ENCODE measurements at places on chromosomes 13 and 19.
A peak's percentile ranks its signal among the peaks of the same experiment; 100 is the strongest.

DNA sequence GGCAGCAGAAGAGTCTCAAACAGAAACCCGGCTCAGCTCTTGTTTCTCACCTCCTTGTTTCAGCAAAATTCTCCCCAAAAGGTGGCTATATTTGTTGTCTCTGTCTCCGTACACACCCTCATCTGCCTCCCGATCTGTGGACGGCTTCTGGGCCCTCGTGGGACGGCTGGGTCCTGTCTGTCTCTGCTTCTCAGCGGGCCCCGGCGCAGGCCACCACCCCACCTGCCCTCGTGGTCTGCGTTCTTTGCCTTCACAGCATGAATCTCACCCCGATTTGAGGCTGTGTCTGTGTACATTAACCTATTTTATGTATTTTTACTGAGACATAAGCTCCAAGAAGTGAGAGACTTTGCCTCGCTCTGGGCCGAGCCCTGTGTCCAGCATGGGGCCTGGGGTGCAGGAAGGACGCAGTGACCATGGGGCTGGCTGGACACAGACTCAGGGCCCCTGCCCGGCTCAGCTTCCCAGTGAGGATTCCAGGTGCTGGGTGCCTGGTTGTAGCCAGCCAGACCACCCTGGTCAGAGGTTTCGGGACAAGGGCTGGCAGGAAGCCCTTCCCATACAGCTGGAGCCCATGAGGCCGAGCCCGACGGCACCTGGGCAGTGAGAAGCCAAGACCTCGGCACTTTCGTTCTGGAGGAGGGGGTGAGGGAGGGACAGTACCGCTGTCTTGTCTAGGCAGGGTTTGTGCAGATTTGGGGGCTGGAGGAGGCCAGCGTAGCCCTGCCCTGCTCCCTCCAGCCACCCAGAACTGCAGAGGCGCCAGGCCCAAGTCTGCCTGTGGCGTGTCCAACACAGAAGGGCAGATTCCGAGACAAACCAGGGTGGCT, 78.5 kb upstream of the MCF2L start:
- DNase-seq = no peak

DNA sequence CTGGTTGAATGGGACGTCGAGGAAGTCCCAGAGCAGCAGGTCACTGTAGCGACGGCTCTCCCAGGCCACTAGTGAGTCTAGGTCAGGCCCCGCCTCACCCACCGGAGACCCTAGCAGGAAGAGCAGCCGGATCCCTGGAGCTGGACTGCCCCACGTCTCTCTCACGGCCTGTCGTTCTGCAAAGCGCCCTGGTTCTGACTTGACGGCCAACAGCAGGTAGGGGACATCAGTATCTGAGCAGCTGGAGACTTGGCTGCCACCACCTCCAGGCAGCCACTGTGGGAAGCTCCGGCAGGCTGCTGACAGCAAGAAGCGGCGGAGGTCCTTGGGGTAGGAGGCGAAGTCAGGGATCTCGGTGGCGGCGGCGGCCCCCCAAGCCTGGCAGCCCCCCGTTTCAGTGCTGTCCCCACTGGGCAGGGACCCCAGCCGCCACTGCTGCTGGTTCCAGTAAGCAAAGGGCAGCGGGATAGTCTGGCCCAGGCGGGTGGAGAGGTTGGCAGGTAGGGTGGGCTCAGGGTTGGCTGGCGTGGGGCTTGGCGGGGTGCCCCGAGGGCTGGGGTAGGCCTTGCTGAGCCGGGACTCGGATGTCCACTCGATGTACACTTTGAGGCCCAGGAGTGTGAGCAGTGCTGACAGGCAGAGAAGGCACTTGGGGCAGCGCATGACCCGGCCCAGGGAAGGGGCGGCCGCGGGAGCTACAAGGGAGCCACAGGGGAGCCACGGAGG, 895 bp downstream of the B3GNT8 start:
- DNase-seq = no peak

GRCh38 chr13:112953591-112954487, 15.2 kb upstream of the MCF2L start:
- DNase-seq = no peak

- DNase-seq = no peak
Measured at GRCh38 chr19:3639479-3639878, 12.9 kb upstream of the CACTIN start.

- no peak for DNase-seq
Measured at GRCh38 chr19:50315773-50316448, 13.3 kb downstream of the KCNC3 start.

GRCh38 chr19:33551676-33552075, 30.1 kb upstream of the PEPD start:
- no peak for DNase-seq

- DNase-seq = no peak
Measured at GRCh38 chr19:54014920-54015560, 23.6 kb downstream of the CACNG6 start.

DNA sequence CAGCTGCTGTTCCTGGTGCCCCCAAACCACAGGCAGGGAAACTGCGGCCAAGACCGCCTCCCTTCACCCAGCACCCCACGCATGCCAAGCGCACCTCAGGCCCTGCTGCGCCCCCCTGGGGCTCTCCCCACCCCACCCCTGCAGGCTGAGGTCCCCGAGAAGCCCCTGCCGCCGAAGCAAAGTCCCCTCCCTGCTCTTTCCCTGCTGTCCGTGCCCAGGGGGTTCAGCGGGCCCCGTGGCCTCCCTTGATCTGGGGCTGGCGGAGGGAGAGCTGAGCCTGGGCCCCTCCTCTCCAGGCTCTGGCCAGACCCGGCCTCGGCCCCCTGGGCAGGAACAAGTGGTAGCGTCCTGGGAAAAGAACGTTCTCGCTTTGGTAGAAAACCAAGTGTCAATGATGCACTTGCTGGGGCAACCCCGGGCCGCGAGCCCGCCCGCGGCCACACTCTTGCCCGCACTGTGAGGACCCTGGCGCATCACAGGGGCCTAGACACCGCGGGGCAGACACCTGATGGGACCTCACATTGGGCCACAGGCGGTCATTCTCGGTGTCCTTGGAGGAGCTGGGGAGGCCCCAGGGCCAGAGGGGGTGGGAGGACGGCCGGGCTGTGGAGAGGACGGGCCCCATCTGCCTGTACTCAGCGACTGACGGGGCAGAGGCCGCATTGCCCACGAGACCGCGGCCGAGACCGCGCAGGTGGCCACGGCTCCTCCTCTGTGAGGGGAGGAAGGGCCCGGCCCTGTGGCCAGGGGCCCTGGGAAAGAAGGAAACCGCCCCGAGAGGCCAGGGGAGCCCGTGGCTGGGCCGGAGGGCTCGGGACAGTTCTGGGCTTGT, 29.0 kb downstream of the GPX4 start:
- peak; percentile 34 for DNase-seq

GRCh38 chr19:35039881-35040825, 1.4 kb upstream of the HPN start:
- DNase-seq = no peak

- peak; percentile 66 for DNase-seq
Measured at GRCh38 chr13:42041684-42042035, 6.8 kb upstream of the DGKH start.

DNA sequence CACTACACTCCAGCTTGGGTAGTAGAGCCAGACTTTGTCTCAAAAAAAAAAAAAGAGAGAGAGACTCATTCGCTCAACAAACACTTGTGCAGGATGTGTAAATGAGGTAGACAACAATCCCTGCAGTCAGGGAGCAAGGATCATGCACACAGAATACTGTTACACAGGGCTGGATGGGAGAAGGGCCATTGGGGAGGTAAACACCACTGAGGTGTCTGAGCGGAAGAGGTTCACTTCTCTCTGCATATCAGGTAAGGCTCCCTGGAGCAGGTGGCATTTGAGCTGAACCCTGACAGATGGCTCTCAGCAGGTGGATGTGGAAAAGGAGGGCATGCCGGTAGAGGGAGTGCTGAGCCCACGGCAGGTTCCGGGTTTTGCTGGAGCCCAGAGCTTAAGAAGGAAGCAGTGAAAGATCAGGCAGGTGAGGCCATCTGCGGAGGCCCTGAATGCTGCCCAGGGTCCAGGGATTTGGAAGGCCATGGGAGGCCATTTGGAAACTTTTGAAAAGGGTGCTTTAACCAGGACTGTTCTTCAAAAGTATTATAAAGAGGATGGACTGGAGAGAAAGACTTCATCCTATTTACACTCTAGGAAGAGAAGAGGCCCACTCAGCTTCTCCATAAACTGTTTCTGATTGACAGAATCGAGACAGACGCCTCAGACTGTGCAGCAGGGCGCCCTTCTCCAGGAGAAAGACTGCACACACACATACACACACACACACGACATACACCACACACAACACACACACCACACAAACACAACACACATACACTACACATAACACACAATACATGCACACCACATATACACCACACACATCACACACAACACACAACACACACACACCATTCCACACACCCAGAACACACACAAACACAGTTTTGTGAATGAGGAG, 199.4 kb downstream of the USP12 start:
- DNase-seq = peak; percentile 6

- DNase-seq = no peak
Measured at GRCh38 chr19:29259867-29260281, 46.9 kb upstream of the UQCRFS1 start.

DNA sequence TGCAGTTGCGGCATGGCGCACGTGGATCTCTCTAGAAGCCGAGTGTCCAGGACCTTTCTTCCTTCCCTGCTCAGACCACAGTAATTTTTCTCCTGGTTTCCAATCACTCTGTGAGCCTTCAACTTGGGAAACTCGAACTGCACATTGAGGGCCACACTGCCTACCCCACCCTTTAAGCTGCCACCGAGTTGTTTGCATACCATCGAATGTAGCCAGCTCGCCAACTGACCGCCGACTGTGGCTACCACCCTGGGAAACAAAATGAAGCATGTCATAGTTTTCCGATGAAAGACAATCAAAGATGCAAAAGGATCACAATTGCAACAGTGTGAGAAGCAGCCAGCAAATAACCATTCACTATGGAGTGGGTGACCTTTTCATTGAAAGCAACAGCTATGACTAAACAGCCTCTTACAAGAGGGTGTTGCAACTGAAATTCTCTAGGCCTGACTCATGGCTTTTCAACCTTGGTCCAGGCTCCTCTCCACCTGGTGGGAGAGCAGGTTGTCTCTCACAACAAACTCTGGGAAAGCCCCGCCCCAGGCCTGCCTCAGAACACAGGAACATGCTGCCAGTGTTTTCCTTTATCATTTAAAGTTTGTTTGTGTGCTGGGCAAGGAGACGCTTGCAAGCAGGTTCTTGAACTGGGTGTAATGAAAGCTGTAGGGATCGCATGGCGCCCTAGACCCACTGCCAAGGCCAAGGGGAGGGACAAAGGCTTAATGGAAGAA, 141.7 kb upstream of the SERP2 start:
- DNase-seq = peak; percentile 95

DNA sequence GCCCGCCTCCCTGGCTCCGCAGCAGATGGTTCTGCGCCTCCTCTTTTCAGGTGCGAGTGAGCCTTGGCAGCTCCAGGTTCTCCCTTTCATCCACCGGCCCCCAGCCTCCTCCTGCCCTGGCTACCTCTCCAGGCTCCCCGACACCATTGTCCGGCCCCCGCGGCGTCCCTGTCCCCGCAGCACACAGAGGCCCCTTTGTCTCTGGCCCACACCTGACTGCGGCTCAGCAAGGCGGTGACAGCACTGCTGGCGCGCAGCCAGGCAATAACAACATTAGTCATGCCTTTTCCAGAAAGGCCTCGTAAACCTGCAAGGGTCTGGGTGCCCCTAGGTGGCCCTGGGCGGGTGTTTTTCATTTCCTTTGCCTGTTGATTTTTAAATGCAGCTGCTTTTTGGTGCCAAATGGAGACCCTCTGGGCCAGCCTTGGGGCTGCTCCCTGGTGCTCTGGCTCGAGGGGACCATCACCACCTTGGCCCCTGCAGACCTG, 73.2 kb upstream of the MEDAG start:
- no peak for DNase-seq

DNA sequence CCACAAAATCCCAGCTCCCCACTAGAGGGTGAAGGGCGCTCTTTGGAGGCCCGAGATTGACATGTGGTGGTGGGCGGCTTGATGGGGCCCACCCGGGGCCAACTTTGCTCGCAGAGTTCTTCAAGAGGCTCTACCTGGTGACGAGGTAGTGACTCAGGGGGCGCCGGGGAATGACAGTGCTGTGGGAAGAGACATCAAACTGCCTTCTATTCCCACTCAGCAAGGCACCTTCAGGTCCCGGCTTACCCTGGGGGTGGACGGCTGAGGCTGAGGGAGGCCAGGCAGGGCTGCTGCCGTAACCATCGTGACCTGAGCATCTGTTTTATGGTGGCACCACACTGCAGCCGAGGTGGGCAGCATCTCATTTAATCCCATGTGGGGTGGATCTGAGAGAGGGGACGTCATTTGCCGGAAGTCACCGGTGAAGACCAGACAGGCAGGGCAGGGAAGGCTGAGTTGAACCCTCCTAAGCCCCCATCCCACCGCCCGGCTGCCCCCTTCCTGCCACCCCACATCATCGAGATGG, 1.6 kb downstream of the LINGO3 start:
- DNase-seq = no peak

GRCh38 chr13:43776006-43776405, 10.8 kb downstream of the ENOX1 start:
- no peak for DNase-seq

- DNase-seq = no peak
Measured at GRCh38 chr13:30735025-30735871, at the start of gene ALOX5AP. Gene ALOX5AP, plus strand, starts transcription at chr13:30735543. Its CDS starts 63 bp downstream, at chr13:30735606.

- no peak for DNase-seq
Measured at GRCh38 chr13:37395544-37395943, 203.0 kb downstream of the POSTN start.

- DNase-seq = no peak
Measured at GRCh38 chr19:29422486-29423085, 103.2 kb upstream of the VSTM2B start.

- no peak for DNase-seq
Measured at GRCh38 chr19:10126213-10126639, 6.5 kb upstream of the EIF3G start.

DNA sequence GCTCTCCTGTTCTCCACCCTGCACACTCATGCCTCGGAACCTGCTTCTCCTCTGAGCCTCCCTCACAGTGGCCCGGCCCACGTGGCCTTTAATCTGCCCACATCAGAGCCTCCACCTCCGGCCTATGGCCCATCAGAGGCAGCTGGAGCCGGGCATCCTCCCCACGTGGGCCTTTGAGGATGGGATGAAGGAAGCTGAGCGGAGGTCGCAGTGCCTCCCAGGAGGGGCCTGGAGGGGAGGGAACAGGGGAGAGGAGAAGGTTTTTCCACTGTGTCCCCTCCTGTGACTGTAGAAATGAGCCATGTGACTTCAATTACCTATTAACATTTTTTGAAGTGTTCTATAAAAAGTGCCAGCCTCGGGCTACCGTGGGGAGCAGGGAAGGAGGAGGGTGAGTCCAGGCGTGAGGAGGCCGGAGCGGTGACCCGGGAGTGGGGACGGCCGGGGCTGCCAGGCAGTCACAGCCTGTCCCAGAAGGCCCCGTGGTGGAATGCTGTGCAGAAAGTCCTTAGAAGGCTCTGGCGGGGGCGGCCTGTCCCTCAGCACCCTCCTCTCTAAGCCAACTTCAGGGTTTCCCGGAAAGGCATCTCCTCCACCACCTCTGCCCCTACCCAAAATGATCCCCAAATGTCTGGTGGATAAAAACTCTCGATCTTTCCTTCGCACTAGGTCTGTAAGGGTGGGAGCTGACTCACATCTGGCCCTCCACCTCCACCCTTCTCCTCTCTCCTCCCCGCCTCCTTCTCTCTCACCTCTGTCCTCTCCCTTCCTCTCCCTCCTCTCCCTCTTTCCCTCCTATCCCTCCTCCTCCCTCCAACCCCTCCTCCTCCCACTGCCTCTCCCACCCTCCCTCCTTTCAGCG, 24.8 kb upstream of the SLC1A5 start:
- no peak for DNase-seq

- DNase-seq = peak; percentile 42
Measured at GRCh38 chr13:51501096-51501495, 48.3 kb upstream of the INTS6 start.
